ENCODE measurements at places on chromosomes 16 and 17. TPM values are rescaled to one million over a fixed set of nuclear protein-coding genes. Genes with fewer than 3 reads are reported as not detected.

The LHX1 gene
- total RNA-seq = 0.44 TPM

The CES5A gene
- not detected for total RNA-seq

The CMTM1 gene
- total RNA-seq = 5.2 TPM

The P2RX5 gene
- total RNA-seq = 9.0 TPM

The TBC1D3E gene
- not detected for total RNA-seq

The KCNG4 gene
- not detected for total RNA-seq

The SECTM1 gene
- total RNA-seq = 6.8 TPM

The NOD2 gene
- total RNA-seq = 5.4 TPM

The SETD1A gene
- 26.9 TPM for total RNA-seq
